ENCODE measurements at places on chromosomes 12 and 14.
A peak's percentile ranks its signal among the peaks of the same experiment; 100 is the strongest.

DNA sequence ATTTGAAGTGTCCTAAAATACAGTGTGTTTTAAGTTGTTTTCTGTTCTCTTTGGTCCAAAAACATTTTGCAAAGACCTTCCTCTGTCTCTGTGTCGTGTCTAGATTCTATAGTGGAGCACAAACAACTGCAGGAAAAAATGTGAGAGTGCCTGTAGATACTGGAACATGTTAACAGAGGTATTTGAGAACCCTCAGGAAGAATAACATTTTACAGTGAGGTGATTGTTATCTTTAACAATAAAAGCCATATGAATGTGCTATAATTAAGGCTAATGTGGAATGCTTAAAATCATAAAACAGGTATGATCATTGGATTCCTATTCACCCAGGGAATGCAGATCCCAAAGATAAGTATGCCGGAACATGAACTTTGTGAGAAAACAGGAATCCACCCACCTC, 98.0 kb downstream of the SAMD4A start:
- no peak for DNase-seq

DNA sequence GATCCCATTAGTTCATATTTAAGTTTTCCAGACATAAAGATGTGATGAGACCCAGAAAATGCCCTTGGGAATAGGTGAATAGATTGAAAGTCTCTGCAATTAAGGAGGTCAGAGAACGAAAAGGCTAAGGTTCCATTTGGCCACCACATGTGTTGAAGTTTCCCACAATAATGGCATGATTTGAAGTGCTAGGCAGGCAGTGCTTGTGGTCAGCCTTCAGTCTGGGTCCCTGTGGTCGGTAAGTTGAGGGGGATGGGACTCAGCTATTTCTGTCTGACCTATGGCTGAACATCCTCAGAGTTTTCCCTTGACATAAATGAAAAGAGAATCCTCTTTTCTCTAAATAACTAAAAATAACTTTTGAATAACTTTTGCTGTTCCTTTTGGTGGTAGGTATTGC, 92.4 kb downstream of the PELI2 start:
- DNase-seq = no peak

- peak; percentile 100 for DNase-seq
These were observed 12.4 kb downstream of the FAM181A start for GRCh38 chr14:93939304-93940229.

- no peak for DNase-seq
These were observed 46.9 kb downstream of the KLHL28 start for GRCh38 chr14:44914849-44915248.

GRCh38 chr14:39169541-39169900, 612 bp downstream of the TRAPPC6B start:
- DNase-seq = no peak

DNA sequence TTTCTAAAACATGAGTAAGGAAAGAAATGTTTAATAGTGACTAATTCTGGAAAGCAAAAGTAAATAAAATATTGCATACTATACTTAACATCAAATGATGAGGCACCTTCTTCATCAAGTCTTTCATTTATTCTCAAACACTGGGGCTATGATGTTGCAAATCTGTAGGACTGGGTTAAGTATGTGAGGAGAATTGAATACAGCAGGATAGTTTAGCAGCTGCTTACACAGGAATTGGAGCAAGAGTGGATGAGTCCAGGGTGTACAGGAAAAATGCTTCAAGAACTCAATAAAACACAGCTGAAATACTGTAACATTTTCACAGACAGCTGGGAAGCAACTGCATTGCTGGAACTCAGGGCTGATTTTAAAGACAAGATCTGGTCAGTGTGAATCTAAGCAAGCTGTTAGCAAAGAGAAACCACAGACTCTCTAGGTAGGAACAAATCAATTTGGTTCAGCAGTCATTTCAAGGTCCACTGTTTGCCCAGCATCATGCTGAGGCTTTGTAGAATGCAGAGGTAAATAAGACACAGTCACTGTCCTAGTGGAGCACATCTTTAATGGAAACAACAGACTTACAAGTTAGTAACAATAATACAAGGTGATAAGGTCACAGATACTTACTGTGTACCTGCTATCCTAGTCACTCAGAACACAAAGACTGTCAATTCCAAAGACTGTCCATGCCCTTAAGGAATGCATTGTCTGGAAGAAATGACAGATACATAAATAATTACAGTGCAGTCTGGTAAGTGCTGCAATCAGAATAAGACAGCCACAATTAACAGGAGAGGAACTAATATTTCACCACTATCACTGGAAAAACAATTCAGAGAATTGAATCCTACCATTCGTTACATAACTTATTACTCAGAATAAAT, 96.8 kb upstream of the DACT1 start:
- no peak for DNase-seq

- no peak for DNase-seq
These were observed 3.2 kb downstream of the KDM2B start for GRCh38 chr12:121577443-121578180.

DNA sequence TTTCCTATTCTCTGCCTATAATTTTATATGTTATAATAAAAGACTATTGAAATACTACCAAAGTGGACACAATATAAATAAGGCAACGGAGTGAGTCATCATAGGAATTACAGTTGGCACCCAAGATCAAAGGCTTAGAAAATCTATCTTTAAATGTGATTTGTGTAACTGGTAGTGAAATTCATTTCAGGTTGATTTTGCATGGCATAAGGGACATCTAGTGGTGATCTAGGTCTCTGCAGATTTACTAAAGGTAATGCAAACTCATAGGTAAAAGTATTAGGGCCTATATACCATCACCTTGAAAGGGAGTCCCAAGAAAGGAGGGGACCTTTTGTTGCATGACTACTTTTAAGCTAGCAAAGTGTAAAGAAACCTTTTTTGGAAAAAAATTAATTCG, 527.2 kb downstream of the NRXN3 start:
- DNase-seq = no peak

GRCh38 chr14:94029265-94029664, 3.1 kb downstream of the OTUB2 start:
- no peak for DNase-seq

DNA sequence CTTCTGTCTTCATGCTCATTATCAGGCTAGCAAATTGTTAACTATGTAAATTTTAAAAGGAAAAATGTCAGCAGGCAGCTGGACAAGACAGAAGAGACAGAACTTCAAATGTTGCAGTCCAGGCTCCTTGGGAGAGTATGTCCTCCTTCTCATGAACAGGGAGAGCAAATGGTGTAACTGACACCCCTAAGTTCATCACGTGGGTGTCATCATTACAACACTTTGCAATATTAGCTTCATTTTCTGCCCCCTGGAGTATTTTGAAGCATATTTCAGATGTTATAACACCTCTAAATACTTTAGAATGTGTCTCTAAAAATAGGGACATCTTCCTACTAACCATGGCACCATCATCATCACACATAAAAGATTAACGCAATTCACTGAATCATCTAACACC, 62.1 kb downstream of the ZNF664 start:
- no peak for DNase-seq

DNA sequence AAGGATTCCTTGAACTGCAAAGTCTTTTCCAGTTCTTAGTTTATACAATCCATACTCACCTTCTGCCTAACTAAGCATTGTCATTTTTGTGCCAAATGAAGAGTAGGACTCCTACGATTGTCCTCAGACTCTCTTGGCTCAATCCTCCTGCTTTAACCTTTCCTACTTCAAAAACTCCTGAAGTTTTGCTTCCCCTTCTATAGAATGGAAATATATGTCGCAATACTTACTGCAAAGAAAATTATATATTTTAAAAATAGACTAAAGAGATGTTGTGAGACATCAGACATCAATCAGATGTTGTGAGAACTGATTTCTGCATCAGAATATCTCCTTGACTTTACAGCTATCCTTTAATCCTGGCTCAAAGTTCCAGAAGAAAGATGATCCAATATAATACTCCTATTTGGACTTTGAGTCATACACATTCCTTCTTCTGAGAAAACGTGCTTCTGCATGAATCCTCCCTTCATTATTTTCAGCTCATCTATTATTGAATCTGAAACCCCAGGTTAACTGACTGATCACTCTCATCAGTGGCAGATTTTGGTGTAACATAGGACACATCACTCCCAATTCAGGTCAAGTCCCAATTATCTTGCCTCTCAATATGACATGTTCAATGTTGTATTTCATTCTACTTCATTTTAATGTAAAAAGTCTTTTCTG, 48.8 kb downstream of the A2M start:
- no peak for DNase-seq

GRCh38 chr14:33402604-33403003, 463.9 kb downstream of the NPAS3 start:
- no peak for DNase-seq

GRCh38 chr12:57929092-57929830, 12.1 kb upstream of the ATP23 start:
- no peak for DNase-seq

DNA sequence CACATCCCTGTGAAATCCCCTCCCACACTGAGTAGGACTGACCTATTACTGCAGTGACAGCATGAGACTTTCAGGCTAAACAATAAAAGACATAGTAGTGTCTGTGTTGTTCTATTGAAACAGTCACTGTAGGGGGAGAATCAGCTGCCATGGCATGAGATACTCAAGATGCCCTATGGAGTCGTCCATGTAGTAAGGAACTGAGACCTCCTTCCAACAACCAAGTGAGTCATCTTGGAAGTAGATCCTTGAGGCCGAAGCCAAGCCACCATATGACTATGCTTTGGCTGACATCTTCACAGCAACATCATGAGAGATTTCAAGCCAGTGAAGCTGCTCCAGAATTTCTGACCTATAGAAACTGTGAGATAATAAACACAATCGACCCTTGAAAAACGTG, 12.1 kb upstream of the LRP6 start:
- DNase-seq = no peak

- no peak for DNase-seq
These were observed 206.2 kb downstream of the NAV3 start for GRCh38 chr12:78036874-78037273.

GRCh38 chr12:71607494-71608330, 55.9 kb downstream of the ZFC3H1 start:
- DNase-seq = no peak

GRCh38 chr12:53224061-53224896, 7.7 kb downstream of the RARG start:
- DNase-seq = no peak

GRCh38 chr12:98464190-98464589, 51.2 kb upstream of the TMPO start:
- peak; percentile 43 for DNase-seq

GRCh38 chr14:89143595-89143994, 273.4 kb downstream of the FOXN3 start:
- no peak for DNase-seq

DNA sequence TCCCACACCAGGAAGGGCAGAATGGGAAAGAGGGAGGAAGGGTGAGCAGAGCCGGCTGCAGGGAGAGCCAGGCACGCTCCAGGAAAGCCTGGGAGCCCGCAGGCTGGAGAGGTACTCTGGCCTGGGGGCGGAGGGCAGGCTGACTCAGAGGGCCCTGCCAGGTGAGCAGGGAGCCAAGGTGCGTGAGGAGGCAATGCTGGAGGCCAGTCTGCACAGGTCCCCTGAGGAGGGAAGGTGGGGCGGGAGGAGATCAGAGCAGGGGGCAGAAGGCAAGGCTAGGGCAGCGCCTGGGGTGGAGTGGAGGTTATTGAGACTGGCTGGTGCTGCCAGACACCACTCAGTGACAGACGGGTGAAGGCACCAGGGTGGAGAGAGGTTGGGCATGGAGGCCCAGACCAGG, 385.0 kb downstream of the BCL11B start:
- DNase-seq = no peak

- no peak for DNase-seq
These were observed at the start of gene CMTM5 for GRCh38 chr14:23376482-23377197. Gene CMTM5, plus strand, starts transcription at chr14:23377046. Its CDS starts 206 bp downstream, at chr14:23377252.

GRCh38 chr12:52558781-52559445, 6.0 kb upstream of the KRT71 start:
- no peak for DNase-seq

- DNase-seq = no peak
These were observed 70.4 kb downstream of the NRXN3 start for GRCh38 chr14:78240567-78240966.

- DNase-seq = no peak
These were observed 530 bp upstream of the FOXN4 start for GRCh38 chr12:109309381-109310246.

DNA sequence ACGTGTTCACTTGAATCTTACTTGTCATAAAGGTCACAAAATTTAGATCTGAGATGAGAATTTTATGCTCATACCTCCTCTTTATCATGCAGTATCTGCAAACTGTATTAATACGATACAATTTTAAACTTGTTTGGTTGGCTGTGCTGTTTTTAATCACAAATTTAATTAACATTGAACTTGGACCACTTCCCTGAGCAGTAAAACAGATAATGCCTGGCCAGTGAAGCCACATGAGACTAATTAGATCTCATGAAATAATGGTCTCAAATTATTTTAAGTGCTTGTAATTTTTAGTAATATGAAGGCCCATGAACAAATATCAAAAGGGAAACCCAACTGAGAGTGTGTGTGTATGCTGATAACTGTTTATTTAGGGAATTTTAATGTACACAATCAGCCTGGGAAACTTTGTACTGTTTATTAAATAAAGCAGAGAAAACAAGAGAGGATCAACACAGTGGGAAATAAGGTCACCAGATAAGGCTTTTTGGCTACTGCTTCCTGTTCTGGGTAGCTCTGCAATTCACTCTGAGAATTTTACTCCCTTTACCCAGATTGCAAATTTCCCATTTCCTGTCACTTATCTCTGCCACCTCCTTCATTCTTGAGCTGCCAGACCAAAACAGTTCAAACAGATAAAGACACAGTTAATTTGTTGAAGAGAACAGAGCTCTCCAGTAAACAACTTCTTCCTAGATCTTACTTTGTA, 61.6 kb upstream of the GNPNAT1 start:
- no peak for DNase-seq

DNA sequence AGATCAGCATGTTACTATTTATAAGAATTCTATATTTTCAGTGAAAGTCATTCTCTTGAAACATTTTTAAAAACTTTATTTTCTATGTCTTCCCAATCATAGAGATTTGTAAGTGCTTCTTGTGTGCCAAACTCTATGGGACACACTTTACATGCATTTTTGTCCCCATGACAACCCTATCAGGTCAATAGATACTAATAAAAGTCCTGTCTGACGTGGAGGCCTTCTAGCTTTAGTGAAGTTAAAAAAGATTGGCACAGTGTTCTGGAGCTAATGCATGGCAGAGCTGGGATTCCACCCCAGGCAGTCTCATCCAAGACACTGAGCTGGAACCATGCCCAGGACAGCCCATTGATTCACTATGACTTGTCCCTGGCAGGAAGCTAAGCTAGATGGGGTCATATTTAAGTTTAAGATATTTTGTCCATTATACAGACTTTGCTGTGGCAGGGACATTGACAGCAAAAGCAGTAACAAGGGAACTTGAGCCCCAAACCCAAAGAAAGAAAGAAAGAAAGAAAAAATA, 28.1 kb downstream of the TTC6 start:
- no peak for DNase-seq

- DNase-seq = no peak
These were observed 82.4 kb downstream of the PPP2R5E start for GRCh38 chr14:63460680-63461369.

- DNase-seq = no peak
These were observed 93.5 kb downstream of the NUAK1 start for GRCh38 chr12:106045251-106045674.

- DNase-seq = no peak
These were observed 570 bp downstream of the DMAC2L start for GRCh38 chr14:50312734-50313054.

Data from activated CD8-positive, alpha-beta memory T cell treated with anti-CD3 and anti-CD28 coated beads, Interleukin-2, amount 50 U/mL, for 48 hours (primary cell).